ENCODE measurements at places on chromosomes 3 and 15.
A peak's percentile ranks its signal among the peaks of the same experiment; 100 is the strongest.

DNA sequence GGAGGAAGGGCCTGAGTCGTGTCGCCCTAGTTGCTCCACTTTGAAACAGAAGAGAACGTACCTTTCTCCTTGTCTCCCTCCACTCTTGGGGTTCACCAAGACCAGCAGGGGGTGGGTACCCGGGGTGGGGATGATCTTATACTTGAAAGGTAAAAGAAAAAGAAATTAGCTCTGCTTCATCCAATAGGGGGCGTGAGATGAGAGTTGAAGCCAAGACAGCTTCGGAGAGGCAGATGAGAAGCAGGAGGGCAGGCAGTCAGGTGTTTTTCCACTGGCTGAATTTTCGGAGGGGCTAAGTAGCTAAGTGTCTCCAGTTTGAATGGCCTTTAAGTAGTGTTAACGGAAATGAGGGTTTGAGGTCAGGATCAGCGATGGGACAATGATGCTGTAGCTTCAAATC, 100.4 kb downstream of the DGKG start:
- DNase-seq, result no peak

- DNase-seq, result no peak
Measured at GRCh38 chr3:154799800-154800199, 280.3 kb upstream of the MME start.

DNA sequence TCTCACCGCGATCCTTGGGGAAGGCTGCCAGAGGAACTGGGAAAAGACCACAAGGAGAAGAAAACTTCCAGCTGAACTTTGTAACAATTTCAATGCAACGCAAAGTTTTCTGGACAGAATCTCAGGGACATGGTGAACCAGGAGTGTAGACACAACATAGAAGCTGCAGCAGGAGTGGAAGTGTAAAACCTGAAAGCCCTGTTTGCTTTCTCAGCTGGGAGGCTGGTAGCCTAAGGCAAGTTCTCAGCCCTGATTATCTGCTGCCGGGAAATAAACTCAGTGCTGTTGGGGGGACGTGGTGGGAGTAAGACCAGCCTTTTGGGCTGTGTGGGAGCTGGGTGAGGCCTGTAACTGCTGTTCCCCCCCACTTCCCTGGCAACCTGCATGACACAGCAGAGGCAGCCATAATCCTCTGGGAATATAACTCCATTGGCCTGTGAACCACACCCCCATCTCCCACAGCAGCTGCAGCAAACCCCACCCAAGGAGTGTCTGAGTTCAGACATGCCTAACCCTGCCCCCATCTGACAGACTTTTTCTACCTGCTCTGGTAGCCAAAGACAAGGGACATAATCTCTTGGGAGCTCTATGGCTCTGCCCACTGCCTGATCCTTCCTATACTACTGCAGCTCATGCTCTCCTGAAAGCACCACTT, 106.7 kb downstream of the ZNF621 start:
- no peak for DNase-seq

DNA sequence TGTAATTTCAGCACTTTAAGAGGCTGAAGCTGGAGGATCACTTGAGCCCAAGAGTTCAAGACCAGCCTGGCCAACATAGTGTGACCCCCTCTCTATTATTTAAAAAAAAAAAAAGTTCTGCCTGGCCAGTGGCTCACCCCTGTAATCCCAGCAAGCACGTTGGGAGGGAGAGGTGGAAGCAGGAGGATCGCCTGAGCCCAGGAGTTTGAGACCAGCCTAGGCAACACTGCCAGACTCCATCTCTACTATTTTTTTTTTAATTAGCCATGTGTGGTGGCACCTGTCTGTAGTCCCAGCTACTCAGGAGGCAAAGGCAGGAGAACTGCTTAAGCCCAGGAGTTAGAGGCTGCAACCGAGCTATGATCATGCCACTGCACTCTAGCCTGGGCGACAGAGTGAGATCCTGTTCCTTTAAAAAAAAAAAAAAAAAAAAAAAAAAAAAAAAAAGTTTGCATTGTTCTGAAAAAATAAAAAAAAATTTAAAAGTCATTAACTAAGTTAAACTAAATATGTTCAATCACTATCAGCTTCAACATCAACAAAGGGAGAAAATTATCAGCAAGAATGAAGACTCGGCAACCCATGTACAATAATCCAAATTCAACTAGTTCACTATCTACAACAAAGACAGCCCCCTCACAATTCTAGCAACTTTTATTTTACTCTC, 1.9 kb downstream of the RAF1 start:
- no peak for DNase-seq

DNA sequence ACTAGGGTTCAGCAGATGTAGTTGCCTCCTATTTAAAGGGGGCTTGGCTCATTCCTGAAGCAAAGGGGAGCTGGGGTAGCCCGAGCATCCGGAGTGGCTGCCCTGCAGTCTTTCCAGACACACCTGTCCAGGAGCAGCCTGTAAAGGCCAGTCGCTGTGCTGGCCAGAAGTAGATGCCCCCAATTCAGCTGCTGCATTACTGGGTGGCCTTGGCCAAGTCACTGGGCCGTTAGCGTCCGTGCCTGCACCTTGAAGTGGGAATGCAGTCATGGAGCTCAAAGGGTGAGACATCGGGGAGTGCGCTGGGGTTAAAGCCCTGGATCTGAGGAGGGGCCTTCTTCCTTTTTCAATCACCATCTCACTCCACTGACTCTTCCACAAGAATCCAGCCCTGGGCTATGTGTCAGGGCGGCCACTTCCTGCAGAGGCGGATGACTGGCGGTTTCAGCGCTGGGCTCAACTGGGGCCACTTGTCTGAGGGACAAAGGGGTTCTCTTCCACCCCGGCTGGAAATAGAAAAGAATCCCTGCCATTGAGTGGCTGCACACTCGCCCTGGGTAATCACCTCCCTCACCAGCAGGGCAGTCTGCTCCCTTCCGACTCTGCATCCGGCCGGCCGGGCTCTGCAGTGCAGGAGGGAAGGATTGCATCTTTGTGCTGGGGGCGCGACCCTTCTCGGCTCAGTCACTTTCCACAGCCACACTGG, 11.8 kb downstream of the ALDH1A3 start:
- peak; percentile 51 for DNase-seq

GRCh38 chr15:42034628-42035434, 14.0 kb upstream of the PLA2G4E start:
- DNase-seq, result no peak

DNA sequence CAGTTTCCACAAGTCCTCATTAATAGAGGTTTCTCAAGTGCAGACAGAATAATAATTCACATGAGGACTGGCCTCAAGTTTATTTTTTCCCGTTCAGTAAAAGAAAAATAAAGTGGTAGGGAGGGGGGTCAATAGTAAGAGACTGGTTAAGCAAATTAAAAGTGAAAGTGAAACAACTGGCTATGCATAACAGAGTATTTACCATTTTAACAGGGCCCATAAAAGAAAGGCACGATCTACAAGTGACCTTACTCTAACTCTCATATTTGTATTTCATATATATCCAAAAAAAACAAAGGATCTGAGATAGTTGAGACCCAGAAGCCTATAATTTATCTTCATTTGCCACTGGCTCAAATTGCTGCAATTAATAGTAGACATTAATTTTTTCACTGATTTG, 686.3 kb downstream of the NTRK3 start:
- DNase-seq, result no peak

DNA sequence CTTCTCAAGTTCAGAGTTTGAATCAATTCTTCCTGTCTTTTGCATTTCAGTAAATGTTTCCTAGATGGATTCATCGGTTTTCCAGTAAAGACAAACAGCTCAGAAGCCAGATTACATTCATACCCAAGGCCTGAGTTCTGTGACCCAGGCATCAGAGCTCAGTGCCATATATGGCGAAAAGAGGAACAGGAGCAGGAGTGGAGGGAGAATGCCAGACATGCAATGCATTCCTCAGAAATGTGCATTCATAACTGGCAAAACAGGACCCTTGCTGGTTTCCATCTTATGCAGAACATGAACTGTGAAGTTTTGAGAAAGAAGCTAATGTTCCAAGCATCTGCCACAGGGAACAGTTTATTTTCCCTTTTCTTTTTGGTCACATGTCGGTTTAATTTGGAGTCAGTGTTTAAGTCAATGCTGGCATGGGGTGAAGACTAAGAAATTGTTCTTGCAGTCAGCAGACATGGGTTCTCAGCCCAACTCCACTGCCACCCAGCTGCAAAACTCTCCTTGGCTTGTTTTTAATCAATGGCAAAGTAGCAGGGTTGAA, 116.5 kb downstream of the LPP start:
- no peak for DNase-seq

DNA sequence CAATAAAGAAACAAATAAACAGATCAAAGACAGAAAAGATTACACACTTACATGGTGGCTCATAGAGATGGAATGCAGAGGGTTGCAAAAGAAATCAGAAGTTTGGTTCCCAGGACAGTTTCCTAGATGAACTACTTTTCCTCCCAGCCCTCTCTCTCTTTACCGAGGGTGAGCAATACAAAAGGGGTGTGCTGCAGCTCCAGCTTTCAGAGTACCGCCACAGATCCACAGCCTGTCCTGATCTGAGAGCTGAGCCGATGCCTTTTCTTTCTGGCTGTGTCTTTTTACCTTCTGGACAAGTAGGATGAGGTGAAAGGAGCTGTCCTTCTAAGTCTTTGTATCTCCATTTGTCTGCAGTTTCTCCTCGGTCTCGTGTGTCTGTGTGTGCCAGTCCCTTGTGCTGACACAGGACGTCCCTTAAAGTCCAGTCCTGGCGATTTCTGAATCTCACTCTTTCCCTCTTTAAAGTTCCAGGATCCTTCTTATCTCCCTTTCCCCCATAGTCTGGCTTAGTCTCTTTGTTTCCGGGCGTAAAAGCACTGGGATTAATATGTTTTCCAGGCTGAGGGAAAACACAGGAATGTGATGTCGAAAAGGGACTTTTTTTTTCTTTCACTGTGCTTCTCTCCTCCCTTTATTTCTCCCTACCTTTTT, 540 bp downstream of the CCDC80 start:
- peak; percentile 49 for DNase-seq

DNA sequence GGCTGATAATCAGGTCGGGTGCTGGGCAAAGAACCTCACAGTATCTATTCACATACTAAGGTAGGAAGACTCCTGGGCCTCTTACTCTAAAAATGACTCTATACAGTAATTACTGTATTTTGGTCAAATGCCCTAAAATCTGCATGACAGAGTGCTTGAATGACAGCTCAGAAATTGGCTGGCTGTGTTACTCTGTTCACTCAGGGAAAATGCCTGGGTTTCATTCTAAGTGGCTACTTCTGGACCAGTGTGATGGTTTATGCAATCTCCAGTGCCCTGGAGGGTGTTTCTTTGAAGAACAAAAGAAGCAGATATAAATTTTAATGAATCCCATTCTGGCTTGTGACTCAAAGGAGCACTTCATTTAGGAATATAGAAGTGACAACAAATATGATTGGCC, 2.2 kb downstream of the GABRR3 start:
- DNase-seq, result no peak

DNA sequence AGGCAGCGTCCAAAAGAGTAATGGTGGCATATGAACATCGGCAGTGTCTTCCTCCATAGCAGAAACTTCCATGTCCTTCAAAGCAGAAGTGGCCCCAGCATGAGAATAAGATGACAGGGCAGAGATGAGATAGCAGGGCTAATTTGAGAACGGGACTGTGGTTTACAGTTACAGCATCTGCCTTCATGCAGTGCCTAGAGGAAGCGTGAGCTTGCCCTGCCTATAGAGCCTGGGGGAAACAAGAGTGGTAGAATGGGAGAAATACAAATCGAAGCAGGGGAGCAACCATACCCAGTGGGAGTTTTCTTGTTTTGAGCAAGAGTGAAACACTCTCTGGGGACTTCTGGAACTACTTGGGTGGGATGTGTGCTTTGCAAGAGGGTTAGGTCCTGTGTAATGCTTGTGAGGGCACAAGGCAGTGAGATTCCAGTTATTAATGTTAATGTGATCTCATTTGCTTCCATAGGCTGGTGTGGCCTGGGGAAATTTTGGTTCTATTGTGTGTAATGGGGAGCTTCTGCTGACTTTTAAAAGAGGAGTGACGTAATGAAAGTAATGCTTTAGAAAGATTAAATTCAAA, 616.9 kb downstream of the ZIC1 start:
- DNase-seq, result no peak

DNA sequence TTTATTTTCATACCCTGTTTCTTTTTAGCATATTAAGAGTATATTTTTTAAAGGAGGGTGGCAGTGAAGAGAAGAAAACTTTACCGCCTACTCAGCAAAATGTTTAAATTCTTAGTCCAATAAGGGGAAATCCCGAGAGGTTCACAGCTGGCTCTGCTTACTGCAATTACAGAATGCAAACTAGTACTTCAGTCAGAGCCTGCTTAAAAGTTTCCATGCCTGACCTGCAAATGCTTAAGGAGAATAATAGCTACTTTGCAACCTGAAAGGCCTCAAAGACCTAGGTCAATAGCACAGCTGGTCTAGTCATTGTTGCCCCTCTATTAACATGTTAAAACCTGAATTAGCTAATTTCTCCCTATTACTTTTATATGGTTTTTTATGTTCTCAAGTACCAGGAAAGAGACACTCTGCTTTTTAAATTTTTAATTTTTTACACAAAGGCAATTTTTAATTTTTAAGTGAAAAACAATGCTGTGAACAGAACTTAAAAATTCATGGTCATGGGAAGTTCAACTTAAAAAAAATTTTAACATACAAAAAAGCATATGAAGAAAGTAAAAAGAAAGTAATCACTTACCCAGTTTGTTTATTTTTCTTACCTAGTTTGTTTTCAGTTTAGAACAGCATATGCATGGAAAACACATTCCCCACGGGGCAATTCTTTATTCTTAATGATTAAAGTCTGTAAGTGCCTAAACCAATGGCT, 79.2 kb downstream of the P3H2 start:
- peak; percentile 53 for DNase-seq

DNA sequence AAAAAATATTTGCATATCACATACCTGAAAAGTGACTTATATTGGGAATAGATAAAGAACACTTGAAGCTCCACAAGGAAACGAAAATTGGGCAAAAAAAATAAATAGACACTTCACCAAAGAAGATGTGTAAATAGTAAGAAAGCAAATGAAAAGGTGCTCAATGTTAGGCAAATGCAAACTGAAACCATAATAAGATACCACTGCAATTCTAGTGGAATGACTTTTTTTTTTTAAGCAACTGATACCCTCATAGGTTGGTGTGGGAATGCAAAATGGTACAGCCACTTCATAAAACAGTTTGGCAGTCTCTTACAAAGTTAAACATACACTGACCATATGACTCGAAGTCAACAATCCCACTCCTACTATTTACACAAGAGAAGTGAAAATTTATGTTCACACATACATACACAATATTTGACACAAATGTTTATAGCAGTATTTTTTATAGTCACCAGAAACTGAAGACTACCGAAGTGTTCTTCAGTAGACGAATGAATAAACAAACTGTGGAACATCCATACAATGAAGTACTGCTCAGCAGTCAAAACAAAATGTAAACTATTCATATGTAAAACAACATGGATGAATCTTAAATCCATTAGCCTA, 176.3 kb downstream of the ZMAT3 start:
- no peak for DNase-seq

- no peak for DNase-seq
Measured at GRCh38 chr3:73927203-73927570, 302.4 kb upstream of the PDZRN3 start.

- no peak for DNase-seq
Measured at GRCh38 chr3:72018343-72018984, 233.5 kb upstream of the PROK2 start.

DNA sequence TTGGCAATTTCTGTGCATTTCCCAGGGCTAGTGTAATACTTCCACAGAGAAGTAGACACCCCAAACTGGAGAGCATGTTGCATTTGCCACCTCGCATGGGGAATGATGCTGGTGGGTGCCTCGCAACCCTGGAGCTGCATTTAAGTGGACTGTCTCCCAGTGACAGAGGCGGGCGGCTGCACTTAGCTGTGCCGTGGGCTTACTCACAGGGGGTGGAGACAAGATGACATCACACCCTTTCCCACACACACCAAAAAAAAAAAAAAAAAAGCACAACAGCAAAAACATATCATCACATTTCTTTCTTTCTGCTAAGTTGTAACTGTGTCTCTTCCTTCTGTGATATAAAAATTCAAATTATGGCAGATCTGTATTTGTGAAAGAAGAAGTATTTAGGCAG, at the start of gene ABI3BP:
TSS of gene ABI3BP (minus strand) at position 113 of the 400 bp plus-strand sequence. CDS start at position 76, 37 bp downstream.
- DNase-seq, result peak; percentile 83
